ENCODE measurements at places on chromosomes 2 and 18. TPM values are rescaled to one million over a fixed set of nuclear protein-coding genes. Genes with fewer than 3 reads are reported as not detected.

GRCh38 chr2:16639431-16639830 is 26.2 kb downstream of the CYRIA start:
- no peak for DNase-seq

- DNase-seq, result no peak
These were observed 225.5 kb upstream of the GALNT5 start for GRCh38 chr2:157032017-157032416.

DNA sequence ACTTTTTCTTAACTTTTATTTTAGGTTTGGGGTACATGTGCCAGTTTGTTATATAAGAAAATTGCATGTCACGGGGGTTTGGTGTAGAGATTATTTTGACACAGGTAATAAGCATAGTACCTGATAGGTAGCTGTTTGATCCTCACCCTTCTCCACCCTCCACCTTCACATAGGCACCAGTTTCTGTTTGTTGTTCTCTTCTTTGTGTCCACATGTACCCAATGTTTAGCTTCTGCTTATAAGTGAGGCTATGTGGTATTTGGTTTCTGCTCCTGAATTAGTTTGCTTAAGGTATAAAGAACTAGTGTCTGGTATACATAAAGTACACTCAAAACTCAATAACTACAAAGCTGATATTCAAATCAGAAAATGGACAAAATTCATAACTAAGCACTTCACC is 654.6 kb upstream of the LINC00305 start:
- DNase-seq, result no peak

- DNase-seq, result peak; percentile 32
These were observed 656.8 kb downstream of the METTL4 start for GRCh38 chr18:1914489-1914888.

DNA sequence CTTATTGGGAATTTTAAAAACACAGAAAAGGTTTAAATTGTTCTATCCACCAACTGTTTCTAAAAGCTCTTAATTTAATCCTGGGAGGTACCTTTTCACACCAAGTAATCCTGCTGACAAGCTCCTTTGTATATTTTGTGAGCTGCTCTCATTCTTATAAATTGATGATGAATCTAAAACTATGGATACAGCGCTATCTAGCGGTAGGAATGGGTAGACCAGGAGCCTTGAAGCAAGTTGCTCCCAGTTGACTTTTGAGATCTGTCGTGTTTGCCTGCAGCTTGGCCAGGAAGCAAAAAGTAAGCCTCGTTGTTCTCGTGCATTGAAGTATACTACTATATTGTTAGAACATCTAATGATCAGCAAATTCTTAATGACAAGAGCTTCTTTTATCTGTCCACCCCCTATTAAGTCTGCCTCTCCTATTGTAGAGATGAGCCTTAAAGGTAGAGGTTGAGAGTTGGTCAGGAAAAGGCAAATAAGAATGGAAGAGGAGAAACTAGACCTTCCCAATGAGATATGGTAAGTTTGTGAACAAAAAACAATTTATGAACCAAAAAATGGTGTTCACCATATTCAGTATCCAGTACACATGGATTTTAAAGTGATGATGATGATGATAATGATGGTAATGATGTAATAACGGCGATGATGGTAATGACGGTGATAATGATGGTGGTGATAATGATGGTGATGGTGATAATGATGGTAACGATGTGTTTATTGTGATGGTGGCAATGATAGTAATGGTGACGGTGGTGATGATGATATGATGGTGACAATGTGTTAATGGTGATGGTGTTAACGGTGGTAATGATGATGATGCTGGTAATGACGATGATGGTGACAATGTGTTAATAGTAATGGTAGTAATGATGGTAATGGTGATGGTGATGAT is 212.1 kb upstream of the NCKAP5 start:
- peak; percentile 78 for DNase-seq

The CFC1 gene
- not detected for total RNA-seq

DNA sequence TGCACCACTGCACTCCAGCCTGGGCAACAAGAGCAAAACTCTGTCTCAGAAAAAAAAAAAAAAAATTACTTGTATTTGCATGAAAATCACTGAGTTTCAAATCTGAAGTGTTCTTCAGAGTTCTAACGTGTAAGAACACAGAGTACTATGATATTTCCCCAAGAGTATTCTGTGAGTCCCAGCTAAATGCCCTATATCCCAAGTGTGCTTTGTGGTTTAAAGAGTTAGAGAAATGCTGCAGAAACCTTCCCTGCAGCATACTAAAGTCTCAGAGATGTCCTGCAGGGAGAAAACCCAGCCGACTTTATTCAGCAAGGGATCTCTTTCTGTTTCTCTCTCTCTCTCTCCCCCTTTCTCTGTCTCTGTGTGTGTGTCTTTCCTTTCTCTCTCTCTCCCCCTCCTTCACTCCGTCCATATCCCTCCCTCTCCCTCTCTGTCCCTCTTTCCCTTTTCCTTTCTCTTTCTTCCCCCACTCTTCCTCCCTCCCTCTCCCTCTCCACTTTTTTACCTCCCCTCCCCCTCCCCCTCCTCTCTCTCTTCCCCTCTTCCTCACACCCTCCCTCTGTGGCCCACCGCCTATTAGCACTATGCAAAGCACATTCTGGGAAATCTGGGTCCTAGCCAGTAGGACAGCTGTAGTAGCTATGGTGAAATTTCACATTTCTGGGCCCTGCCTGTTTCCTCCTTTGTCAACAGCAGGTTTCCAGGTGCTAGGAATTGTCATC is 54.2 kb downstream of the ACTR2 start:
- DNase-seq, result no peak

The REG3G gene
- not detected for total RNA-seq

The SPTBN1 gene
- 361 TPM for total RNA-seq

The DSC3 gene
- 4.5 TPM for total RNA-seq

DNA sequence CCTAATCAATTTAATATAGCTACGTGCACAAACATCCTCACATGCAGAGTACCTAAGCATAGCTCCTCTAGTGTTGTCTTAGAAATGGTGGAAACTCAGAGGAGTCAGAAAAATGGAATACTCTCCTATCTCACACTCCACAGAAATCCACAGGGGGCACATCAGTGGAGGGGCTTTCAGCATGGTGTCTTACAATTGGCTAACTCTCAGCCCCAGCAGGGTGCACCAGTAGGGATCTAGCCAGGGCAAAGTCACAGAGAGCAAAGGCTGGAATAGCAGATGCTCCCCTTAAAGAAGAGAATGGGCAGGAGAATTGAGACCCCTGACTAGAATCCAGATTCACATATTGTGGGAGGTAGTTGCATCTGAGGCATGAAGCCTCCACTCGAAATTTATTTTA is 135.7 kb downstream of the MAIP1 start:
- no peak for DNase-seq

DNA sequence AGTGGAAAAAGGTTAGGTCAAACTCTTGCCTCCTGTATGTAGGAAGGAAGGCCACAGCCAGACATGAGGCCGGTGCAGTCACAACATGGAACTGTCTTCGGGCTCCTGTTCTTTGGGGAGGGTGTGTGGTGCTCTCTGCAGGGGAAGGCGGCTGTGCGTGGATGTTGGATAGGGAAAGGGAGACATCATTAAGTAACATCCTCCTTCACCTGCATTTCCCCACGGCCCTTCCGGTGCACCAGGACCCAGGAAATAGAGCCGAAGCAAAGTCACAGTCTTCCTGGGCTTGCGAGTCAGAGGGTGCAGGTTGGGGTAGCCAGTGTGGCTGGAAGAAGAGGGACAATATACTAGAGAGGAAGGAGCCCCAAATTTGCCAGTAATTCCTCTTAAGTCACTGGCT is 78.9 kb upstream of the SMAD7 start:
- no peak for DNase-seq

The NPPC gene
- total RNA-seq, result not detected

The CLEC4F gene
- total RNA-seq, result not detected

The HAT1 gene
- total RNA-seq, result 74.3 TPM

- DNase-seq, result no peak
These were observed 275.7 kb upstream of the FN1 start for GRCh38 chr2:215711471-215712034.

- no peak for DNase-seq
These were observed 5.6 kb upstream of the SMIM21 start for GRCh38 chr18:75433098-75433497.

DNA sequence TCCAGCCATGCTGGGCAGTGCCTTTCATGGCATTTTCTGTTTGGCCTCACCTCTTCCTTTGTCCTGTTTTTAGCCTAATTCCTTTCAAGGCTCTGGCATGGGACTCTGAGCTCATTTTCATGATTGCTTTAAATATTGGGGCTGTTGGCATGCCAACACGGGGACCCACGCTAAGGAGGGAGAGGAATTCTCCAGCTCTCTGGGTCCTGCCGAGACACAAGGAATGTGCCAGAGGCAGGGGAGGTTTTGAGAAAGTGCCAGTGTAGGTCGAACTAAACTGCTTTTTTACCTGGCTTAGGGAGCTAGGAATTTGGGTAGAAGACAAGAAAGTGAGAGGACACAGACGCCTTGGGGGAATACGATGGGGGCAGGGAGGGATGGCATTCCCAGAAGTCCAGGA is 42.3 kb downstream of the RPL37A start:
- DNase-seq, result no peak

- no peak for DNase-seq
These were observed 778.5 kb upstream of the FANCL start for GRCh38 chr2:59019566-59020159.

DNA sequence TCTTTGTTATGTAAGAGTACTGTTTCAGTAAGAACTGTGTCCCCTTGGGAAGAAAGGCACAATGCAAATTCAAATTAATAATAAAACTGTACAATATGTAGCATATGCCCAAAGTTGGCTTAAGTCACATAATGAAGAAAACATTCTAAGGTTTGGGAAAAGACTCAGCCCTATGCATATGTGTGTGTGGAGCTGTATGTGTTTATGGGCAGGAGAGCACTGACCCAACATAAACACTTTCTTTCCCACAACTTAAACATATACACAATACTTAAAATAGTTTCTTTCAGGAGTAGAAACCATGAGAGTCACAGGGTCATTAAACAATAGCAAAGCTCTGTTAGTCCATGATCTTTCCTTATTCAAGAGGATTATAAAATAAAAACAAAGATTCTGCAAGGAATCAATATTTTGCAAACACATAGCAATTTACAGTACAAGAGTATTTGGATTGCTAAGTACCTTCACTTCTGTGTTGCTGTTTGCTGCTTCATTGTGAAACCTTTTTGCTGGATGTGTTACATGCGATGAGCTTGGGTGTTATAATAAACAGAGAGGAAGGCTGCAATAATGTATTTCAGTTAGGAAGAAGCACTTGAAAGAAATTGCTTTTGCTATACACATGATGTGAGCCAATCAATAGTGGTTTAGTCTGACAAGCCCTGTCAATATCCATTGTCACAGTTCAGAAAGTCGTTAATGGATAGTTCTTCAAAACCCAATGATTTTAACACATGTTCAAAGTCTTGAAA is 347.3 kb downstream of the ARHGAP15 start:
- no peak for DNase-seq

GRCh38 chr18:46536215-46536874 is 120.7 kb downstream of the LOXHD1 start:
- DNase-seq, result no peak

- no peak for DNase-seq
These were observed 2.0 kb downstream of the OTOS start for GRCh38 chr2:240138254-240138984.

DNA sequence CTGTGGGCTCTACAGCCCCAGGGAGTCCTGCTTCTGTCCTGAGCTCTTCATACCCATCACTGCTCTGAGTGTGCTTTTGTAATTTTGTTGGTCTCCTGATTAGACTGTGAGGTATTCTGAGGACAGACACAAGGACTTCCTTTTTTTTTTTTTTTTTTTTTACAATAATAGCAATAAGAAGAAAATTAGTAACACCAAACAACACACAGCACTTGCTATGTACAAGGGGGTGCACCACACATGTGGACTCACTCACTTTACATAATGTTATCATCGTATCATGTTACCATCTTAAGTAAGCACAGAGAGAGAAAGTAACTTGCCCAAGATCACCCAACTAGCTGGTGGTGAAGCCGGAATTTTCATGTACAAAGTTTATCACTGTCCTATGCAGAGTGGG is 34.6 kb downstream of the MBP start:
- DNase-seq, result no peak

GRCh38 chr2:26583381-26583911 is 57.7 kb downstream of the CIB4 start:
- DNase-seq, result no peak

- DNase-seq, result peak; percentile 50
These were observed 55.2 kb downstream of the ZEB2 start for GRCh38 chr2:144464730-144465129.

The SP5 gene
- total RNA-seq, result 149 TPM

The TNFRSF11A gene
- 0.16 TPM for total RNA-seq

GRCh38 chr2:17638196-17638743 is 97.8 kb downstream of the VSNL1 start:
- DNase-seq, result no peak

The TCF23 gene
- not detected for total RNA-seq

DNA sequence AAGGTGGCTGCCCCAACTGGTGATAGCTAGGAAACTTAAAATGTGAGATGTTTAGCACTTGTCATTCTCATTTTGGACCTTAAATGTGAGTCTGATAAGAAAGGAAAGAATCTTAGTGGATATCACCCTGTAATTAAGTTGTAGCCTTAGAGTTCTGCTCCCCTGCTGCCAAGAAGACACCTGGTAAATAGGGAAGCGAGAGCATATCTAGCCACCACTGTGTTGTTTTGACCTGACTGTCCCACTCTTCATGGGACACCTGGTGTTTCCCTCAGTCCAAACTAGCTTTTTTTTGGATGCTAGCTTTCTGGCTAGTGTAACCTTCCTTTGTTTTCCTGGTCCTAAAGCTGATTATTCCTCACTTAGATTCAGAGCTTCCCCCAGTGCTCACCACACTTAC is 357.6 kb downstream of the RAD51AP2 start:
- no peak for DNase-seq

The TRPM8 gene
- not detected for total RNA-seq

GRCh38 chr2:119207447-119207846 is 16.2 kb upstream of the STEAP3 start:
- no peak for DNase-seq

DNA sequence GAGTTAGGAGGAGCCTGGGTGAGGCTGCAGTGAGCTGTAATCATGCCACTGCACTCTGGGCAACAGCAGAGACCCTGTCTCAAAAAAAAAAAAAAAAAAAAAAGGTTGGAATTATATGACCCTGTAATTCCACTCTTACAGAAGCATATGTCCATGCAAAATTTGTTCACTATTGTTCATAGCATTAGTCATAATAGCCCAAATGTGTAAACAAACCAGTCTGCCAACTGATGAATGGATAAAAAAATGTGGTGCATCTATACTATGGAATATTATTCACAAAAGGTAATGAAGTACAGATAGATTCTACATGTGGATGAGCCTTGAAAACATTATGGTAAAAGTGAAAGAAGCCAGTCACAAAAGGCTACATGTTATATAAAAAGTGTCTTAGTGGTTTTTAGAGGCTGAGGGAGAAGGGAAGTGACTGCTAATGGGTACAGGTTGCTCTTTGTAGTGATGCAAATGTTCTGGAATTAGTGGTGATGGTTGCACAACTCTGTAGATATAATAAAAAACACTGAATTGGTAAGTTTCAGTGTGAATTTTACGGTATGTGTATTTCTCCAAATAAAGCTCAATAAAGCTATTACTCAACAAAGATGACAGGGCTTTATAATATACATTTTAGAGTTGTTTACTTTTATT is 9.4 kb downstream of the COA5 start:
- DNase-seq, result no peak

- no peak for DNase-seq
These were observed 23.6 kb downstream of the STAT4 start for GRCh38 chr2:191127235-191127634.
